ENCODE measurements at places on chromosomes 13 and 19.

DNA sequence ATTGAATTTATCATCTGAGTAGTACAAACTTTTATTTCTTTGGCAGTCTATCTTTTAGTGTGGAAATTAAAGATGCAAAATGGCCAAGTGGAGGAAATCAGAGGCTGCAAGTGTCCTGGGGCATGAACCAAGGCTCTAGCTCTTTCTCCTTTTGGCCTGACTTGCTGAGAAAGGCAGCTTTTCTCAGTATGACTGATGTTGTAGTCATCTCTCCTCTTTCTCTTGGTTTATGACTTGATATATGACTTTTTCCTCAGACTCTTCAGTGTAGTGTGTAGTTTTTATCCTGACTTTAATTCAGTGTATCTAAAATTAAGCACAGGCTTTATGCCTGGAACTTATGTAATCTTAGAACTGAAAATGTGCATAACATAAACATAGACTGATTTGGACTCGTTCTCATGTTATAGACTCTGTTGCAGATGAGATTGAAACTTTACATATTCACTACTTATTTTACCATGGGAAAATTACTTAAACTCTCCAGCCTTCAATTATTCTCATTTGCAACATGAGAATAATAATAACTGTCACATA lies 65.7 kb downstream of the SLITRK5 start:
- no peak for DNase-seq

DNA sequence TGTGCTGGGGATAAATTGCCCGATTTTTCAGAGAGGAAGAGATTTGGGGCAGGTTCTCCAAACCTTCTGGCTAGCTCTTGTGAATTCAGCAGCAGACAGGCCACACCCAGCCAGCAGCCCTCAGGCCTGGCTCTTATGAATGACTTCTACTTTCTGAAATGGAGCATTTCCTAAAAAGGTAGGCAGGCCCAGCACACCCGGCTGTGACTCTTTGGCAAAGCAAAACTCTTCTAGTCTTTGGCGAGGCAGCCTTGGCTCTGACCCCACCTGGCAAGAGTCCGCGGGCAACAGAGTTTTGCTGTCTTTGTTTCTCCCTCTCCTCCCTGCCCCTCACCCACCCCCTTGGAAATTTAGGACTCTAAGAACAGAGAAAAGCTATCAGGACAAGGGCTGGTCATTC lies 221.2 kb downstream of the ZNF536 start:
- no peak for DNase-seq

DNA sequence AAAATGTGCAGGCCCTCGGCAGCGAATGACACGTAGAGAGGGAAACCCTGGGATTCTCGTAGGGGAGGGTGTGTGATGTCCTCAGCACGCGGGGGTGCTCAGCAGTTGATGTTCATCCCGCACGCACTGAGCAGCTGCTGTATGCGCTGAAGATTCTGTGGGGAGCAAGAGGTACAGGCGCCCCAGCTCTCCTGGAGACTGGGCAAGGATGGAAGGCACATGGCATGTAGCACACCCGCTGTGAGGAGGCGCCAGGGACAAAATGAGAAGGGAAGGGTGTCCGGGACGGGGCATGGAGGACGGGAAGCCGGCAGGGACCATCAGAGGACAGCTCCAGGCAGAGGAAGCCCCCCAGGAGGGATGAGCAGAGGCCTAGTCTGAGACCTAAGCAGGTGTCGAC lies 15.4 kb downstream of the ATP11A start:
- DNase-seq = no peak

GRCh38 chr19:48953141-48953540 lies 1.5 kb upstream of the BAX start:
- no peak for DNase-seq

DNA sequence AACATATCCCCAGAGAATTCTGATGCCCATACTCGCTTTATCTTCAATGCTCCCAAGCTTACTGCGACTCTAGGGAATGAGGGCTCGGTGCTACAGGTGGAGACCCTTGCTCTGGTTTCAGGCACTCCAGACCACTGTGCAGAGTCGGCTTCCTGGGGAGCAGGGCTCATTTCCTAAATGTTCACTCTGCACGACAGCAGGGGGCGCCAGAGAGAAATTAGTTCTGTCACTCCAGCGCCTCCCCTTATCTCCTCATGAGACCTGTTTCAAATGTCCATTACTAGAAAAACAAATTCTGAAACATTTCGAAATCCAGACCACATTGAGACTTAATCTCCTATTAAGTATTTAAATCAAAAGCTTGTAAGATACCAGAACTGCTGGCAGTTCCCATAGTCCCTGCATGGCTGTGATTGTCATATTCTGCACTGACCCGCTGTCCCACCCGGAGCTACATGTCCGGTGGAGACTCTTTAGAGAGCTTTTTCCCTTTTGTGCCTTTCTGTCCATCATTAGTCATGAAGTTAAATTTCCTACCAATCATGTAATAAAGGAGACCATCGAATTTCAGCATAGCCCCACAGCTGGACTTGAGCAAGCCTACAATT lies 22.4 kb downstream of the EPSTI1 start:
- peak; percentile 74 for DNase-seq

GRCh38 chr13:113397608-113398425 lies 33.9 kb upstream of the GRTP1 start:
- DNase-seq = no peak

DNA sequence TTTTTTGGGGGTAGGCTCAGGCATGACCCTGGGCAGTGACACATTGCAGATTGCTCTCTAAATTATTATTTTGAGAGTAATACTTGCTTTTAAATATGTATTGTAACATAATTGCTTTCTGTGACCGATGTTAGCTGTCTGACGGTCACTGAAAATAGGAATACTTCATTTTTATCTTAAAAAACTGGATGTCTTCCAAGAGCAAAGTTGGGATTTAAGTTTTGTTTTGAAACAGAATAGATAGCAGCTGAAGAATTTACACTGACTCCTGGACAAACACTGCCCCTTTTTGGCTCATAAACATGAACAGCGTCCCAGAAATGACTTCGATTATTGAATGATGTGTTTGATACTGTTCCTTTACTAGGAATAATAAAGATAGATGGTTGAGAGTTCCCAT lies 535.9 kb downstream of the GPC5 start:
- no peak for DNase-seq

- no peak for DNase-seq
Observed at GRCh38 chr13:45479661-45480060, 14.9 kb downstream of the COG3 start.

- DNase-seq = no peak
Observed at GRCh38 chr13:25291691-25292090, 4.4 kb upstream of the MTMR6 start.

GRCh38 chr13:31069808-31070534 lies 91.7 kb downstream of the HSPH1 start:
- DNase-seq = no peak

DNA sequence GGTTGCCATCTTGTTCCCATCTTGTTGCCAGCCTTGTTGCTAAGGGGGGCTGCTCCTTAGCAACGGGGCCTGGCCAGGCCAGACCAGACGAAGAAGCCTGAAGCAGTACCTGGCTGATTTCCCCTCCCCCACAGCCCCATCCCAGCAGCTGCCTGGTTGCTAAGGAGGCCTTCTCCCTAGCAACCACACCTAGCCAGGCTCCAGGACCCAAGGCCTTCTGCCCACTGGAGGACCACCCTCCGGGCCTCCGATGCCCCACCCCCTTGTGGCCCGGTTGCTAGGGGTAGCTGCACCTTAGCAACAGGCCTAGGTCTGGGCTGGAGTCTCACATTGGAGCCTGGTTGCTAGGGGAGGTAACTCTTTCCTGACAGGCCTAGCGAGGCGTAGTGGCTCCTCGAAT lies 3.9 kb downstream of the PRRG2 start:
- DNase-seq = no peak

DNA sequence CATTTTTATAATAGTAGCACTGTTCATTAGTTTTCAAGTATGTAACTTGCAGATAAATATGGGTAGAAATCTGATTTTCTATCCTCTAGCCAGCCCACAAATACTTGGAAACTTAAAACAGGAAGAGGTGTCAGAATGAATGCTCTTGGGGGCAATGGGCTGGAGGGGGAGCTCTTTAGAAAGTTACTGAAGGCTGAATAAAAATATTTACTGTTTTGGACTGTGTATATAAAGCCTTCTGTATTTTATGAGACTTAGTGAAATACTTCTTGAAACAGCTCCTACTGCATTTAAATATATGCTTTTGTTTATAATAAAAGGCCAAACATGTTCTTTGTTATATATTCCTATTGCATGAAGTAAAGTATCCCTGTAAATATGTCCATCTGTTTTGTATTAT lies 138.8 kb downstream of the RGCC start:
- no peak for DNase-seq

DNA sequence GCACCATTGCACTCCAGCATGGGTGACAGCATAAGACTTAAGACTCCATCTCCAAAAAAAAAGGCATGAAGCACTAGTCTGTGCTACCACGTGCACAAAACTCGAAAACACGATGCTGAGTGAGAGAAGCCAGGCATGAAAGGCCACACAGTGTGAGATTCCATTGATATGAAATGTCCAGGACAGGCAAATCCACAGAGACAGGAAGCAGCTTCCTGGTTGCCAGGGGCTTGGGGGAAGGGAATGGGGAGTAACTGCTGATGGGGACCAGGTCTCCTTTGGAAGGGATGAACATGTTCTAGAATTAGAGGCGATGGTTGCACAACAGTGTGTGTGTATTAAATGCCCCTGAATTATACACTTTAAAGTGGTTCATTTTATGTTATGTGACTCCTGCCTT lies 15.9 kb upstream of the JUND start:
- no peak for DNase-seq

DNA sequence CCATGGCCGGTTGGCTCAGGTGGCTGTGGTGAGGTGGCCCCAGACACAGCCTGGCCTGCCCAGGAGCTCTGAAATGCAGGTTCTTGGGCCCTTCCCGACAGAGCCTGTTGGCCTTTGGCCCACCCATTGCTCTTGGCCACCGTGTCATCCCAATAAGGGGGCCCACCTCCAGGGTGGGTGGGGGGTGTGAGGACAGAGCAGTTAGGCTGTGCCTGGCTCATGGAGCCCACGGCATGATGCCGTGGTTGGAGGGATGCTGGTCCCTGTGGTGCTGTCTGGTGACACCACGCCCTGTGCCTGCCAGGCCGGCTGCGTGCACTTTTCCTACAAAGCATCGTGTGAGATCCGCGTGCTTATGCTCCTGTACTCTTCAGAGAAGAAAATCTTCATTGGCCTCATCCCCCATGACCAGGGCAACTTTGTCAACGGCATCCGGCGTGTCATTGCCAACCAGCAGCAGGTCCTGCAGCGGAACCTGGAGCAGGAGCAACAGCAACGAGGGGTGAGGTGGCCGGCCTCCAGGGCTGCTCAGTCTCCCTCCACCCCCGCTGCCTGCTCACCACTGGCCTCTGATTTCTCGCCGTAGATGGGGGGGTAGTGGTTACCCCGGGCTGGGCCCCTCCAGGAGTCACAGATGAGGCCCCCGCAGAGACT lies 7.6 kb downstream of the PNKP start:
- DNase-seq = no peak

DNA sequence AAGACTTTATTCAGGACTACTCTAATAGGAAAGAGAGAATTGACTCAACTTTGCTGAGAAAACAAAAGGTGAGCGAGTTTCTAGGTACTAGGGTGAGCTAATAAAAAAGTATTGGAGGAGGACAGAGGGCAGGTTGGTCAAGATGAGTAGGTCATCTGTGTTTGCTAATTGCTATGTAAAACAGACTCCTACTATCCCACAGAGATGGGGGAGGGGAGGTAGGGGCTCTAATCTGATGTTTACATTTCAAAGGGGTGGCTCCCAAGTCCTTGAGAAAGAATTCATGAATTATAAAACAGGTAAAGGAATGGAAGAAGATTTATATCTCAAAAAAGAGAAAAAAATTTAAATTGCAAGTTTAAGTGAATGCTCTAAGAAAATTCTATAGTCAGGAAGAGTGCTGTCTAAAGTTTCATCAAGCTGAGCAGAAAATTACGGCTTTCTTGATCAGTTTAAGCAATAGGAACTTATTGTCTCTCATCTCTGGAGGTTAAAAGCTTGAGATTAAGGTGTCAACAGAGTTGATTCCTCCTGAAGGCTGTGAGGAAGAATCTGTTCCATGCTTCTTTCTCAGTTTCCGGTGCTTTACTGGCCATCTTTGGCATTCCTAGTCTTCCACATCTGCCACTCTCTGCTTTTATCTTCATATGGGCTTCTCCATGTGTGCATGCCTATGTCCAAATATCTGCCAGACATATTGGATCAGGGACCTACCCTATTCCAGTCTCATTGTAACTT lies 790.3 kb downstream of the SLITRK5 start:
- no peak for DNase-seq

DNA sequence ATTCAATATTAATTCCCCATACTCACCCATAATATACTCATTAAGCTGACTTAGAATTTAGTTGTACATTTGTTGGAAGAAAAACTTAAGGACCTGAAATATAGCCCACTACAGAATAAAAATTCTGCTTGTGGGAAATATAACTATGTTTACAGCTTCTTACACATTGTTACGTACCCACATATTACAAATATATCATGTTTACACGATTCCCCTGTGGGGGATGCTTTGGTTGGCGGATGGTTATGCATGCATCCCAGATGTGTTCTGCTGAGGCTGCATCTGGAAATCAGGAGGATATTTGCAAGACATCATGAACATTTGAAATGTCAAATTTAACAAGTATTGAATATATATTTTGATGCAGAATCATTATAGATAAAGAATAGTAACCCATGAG lies 79.5 kb upstream of the KL start:
- DNase-seq = no peak

DNA sequence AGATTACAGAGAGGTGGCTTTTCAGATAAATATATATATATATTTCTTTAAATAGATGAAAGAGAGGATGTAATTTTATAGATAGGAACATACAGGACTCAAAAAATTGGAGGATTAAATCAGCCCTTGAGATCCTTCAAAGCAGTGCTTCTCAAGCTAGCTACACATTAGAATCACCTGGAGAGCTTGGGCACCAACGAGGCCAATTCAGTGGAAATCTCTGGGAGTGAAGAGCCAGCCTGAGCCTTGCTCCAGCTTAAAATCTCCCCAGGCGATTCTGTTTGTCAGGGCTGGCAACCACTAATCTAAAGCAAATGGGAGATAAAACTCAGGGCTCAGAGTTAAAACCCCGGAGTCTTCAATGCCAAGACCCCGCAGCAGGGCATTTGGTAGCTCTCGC lies 15.0 kb upstream of the CLN5 start:
- no peak for DNase-seq

- DNase-seq = peak; percentile 60
Observed at GRCh38 chr13:39016087-39016486, 21.8 kb downstream of the PROSER1 start.

DNA sequence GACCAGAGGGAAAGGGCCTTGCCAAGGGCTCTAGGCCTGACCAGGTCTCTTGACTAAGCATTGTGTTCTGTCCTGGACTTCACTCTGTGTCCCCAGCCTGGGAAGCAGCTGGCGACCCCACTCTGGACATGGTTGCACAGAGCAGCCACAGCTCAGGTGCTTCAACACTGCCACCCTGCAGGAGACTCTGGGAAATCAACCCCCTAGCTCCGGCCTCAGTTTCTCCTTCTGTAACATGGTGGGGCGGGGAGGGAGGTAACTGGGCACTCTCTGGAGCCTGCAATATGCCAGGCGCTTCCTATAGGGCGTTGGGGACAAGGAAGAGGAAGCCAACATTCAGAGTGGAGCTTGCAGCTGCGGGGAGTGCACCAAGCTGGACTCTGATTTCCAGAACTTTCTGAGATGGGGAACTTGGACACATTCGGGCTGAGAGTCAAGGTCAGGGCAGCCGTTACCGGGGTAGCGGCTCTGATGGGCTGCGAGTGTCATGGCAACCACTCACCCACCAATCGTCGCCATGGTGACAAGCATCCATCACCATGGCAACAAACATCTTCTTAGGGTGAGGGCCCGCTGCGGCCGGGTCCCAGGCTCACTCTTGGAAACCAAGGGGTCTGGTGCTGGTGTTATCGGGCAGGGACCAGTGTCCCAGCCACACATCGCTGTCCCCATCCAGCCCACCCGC lies 12.8 kb downstream of the F2RL3 start:
- no peak for DNase-seq
